ENCODE measurements at places on chromosomes 4 and X. TPM values are rescaled to one million over a fixed set of nuclear protein-coding genes. Genes with fewer than 3 reads are reported as not detected.

PGAM4 gene
- not detected for total RNA-seq

ADH5 gene
- 156 TPM for total RNA-seq

MSL3 gene
- total RNA-seq: 28.3 TPM

PNMA6A gene
- total RNA-seq: 1.5 TPM

SHROOM4 gene
- total RNA-seq: 4.9 TPM

SLITRK4 gene
- total RNA-seq: 30.6 TPM

SOX3 gene
- total RNA-seq: not detected

ACE2 gene
- total RNA-seq: 3.0 TPM

DNA sequence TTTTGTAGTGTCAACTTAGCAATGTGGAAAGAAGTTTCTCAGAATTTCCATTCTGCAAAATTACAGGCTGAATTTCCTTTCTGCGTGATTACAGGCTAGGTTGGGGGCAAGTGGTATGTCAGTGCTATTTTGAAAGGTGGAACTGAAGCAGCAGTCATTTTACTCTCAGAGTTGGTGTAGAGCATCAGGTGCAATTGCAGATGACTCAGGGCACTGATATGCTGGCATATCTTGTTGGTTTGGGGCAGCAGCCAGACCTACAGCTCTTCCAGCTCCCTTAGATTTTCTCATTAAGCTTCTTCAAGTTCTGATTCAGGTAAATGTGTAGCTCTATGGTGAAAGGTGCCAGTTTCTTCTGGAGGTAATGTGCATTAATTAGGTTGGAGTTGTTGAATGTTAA is 930.7 kb upstream of the PCDH10 start:
- peak; percentile 25 for DNase-seq

DNA sequence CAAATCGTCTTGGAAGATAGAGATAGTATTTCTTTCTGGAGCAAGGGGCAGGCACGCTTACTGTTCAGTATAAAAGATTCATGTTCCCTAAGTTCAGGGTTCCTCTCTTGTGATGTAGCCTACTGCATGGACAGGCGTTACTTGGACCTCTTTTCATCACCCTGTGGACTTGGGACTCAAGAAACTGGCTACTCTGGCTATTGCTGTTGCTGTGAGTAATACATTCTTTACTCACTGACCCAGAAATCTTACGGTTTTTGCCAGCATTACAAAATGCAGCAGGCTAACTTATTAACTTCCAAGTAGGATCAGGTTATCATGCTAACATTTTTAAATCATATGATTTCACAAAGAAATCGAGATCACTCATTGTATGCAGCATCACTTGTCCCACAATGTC is 12.8 kb upstream of the GUCY1B1 start:
- DNase-seq: peak; percentile 98

DNA sequence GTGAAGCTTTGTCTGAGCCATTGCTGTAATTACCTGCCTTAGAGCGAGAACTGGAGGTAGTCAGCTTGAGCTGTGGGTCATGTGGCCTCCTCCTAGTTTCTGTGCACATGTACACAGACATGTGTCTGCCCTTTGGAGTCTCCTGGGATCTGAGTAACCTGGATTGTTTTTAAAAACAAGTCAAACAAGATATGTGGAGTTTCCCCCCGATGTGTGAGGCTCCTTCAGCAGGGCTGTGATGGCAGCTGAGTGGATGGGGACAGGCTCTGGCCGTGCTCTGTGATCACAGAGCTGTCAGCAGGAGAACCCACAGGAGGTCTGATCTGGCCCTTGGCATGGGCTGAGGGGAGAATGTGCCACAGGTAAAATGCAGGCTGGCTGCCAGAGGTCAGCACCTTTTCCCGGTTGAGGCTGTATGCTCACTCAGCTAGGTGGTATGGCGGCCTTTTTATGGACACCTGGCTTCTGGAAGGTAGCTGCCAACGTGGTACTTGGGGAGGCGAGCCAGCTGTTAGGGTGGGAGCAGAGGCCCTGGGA is 38.4 kb downstream of the NOP14 start:
- peak; percentile 30 for DNase-seq

DNA sequence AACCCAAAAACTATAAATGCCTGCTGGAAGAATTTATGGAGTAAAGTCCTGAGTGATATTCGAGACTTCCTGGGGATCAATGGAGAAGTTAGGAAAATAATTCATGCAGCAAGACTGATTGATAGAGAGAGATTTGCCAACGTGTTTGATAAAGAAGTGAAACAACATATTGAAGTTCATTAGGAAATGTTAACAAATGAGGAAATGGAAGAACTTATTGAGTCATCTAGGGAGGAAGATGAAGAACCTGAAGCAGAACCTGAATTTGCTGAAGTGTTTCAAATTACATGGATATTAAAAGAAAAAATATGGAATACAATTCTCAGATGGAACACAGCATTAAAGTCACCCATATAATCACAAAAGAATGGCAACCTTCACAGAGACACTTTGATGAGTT is 39.0 kb downstream of the DDX60 start:
- DNase-seq: no peak

DNA sequence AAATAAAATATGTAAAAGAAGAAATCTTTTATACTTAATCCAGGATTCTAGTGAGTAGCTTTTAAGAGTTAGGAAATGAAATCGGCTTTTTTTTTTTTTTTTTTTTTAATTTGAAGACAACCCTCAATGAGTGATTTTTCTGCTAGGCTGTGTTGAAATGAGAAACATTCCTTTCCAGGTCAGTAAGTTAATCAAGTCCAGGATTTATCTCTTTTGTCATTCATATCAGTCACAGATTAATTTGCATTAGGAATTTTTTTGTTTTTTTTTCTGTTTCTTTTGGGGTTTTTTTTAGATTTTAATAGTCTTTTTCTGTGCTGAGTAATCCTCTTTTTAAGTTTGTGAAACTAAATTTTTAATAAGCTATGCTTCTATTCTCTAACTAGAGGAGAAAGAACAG is 448.1 kb downstream of the ADGRL3 start:
- DNase-seq: no peak

DNA sequence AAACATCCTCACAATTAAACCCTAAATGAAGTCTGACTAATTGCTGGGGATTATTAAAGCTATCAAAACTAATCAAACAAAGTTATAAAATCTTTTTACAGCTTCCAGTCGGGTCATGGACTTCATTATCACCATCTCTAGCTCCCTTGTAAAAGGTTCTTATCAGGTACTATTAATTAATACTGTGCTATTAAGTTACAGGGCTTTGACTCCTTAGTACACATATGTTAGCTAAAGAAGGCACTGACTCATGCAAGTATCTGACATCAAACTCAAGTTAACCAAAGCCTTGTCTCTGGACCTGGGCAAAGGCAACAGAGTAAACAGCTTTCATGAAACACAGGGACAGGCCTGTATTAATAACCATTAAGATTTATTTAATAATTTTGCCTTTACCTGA is 7.9 kb upstream of the ADH4 start:
- no peak for DNase-seq

- no peak for DNase-seq
Measured at GRCh38 chrX:41067721-41068120, 17.5 kb upstream of the USP9X start.

DNA sequence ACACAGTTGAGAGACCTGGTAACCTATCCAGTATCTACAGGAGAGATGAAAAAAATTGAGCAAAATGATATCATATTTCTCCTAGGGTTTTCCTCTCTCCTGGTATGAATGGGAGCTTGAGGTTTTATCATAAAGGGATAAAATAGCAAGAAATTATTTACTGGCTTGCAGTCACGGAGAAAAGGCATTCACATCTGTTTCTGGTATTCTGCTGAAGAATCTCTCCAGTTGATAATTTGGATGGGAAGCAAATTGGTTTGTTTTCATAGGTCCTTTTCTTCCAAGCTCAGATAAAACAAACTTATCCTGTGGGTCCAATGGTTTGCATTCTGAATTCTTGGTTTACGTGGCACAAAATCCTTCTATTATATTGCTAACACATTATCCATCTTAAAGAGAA is 83.1 kb upstream of the GYPA start:
- no peak for DNase-seq

DNA sequence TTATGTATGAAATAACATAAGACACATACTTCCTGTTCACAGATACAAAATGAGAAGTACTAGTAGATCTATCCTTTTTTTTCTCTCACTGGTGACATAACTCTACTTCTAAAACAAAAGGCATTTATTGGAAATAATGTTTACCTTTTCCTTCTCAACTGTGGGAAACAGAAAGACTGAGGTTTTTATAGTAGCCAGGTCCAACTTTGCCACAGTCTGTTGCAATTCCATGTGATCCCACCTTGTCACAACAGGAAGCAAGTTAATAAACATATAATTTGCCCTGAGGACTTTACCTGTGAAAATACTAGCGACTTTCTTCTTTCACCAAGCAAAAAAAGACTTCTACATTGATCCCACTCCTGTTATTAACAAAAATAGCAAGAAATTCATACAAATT is 475.8 kb downstream of the PDGFC start:
- peak; percentile 90 for DNase-seq

DNA sequence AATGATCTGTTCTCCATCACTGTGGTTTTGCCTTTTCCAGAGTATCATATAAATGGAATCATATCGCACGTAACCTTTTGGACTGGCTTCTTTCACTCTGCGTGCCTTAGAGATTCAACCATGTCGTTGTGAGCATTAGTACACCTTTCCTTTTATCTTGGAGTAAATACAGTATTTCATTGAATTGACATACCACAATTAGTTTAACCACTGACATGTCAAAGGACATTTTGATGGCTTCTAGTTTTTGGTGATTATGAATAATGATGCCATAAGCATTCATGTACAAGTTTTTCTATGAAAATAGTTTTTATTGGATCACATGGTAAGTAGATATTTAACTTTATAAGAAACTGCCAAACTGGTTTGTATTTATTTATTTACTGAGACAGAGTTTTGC is 35.2 kb downstream of the DDX3X start:
- no peak for DNase-seq

- DNase-seq: no peak
Measured at GRCh38 chr4:73404042-73404441, at the start of gene ALB. Gene ALB, plus strand, starts transcription at chr4:73404287. Its CDS starts 41 bp downstream, at chr4:73404328.

DNA sequence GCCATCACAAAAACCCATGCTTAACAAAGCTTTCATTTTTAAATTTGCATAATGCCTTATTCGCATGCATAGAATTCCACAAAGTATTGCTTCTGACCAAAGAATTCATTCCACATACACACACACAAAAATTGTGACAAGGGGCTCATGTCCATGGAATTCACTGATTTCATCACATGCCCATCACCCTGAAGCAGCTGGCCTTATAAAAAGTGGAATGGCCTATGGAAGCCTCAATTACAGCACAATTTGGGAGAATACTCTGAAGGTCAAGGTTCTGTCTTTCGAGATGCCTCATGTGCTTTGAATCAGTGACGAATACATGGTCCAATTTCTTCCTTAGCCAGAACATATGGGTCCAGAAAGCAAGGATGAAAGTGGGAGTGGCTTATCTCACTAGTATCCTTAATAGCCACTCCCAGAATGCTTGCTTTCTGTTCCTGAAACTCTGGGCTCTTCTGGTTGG is 165.7 kb downstream of the KDR start:
- no peak for DNase-seq

DNA sequence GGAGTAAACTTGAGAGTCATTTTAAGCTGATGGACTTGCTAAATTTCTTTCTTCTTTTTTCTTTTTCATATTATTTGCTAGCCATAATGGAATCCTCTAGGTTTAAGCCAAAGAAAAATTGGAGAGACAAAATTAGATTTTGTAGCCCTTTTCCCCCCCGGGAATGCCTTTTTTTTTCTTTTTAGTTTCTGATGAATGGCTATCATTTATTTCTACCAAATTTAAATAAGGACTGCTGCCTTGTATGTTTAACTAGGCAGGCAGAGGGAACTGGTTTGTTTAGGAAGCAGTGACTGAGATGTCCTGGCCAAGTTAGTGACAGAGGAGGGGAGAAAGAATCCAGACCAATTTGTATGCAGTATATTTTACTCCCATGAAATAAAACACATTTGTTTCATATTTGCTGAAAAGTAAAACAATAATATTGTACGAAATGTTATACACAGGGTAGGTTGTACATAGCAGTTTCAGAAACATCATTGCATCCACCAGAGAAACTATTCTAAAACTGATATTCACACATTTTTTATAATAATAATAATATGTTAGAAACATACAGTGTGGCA is 5.7 kb downstream of the PITX2 start:
- no peak for DNase-seq

GRCh38 chr4:171101845-171102244 is 711.4 kb upstream of the GALNTL6 start:
- DNase-seq: peak; percentile 7

DNA sequence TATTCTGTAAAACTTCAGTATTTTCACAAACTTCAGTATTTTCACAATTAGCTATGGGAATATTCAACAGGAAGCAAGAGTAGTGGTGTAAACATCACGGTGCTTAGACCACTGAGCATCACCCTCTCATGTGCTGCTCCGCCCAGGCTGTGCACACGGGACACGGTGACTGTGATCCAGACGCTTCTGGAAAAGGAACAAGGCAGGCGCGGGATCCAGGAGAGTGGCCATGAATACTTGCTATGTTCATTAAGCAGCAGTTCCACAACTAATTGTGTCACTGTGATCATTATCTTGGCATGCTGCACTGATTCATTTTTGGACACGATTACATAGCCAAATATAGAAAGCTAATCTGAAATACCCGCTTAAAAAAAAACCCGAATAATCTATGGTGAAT is 19.6 kb upstream of the FAT1 start:
- no peak for DNase-seq

- DNase-seq: no peak
Measured at GRCh38 chr4:177478496-177478895, 36.3 kb upstream of the AGA start.

- DNase-seq: peak; percentile 66
Measured at GRCh38 chr4:153555730-153556434, 89.7 kb downstream of the TMEM131L start.

- DNase-seq: peak; percentile 2
Measured at GRCh38 chr4:126890994-126891393, 741.8 kb upstream of the INTU start.
